ENCODE measurements at places on chromosomes 12 and 14.

- DNase-seq: no peak
Measured at GRCh38 chr14:92706386-92706785, 42.0 kb downstream of the LGMN start.

DNA sequence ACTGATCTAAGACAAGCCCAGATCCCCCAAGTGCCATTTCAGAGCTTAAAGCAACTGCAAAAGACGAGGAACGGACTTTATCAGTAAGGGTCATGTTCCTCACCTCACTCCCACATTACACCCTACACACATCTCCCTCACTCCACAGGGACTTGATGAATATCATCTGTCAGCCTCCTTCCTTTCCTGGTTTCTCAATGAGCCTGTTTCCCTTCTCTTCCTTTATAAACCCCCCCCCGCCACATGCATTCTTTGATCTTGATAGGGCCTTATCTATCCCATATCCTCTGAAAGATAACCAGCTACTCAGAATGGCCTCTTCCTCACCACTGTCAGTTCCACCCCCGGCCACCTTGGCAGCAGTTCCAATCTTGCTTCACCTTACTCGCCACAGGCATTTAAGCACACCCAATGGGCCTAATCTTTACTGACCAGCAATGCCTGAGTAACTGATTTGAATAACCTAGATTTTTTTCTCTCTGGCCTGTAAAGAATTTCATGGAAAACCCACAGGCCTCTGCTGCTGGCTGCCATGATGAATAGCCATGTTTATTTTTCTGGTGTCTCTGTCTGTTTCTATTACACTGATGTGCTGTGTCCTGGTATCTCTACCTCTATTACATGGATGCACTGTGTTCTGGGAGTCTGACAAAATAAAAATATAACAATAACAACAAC, 138.7 kb downstream of the PHLDA1 start:
- no peak for DNase-seq

DNA sequence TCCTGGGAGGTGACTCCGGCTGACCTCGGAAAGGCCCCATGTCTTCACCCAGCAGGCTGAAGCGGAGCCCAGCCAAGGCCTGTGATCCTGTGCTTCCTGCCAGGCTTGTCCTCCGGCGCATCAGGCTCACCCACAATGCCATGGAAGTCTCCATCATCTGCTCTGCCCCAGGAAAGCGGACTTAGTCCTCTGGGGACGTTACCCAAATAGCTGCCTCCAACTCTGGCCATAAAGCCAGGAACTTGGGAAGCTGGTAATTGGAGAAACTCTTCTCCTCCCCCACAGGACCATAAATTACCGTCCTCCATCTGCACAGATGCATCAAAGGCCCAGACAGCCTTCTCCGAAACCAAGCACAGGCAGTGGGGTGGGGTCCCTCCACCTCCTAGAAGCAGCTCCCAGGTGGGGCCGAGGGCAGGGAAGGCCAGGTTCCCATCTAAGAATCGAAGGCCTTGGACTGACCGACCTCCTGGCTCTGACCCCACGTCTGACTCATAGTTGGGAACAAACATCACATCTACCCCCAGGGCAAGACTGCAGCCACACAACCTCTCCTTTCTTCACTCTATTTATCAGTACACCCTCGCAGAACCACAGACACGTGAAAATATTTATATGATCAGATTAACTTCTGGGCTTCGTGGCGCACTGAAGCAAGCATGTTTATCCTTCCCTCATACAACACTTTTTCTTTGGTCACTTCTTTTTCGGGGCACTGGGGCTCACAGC, 56.4 kb downstream of the PITPNM2 start:
- DNase-seq: no peak

DNA sequence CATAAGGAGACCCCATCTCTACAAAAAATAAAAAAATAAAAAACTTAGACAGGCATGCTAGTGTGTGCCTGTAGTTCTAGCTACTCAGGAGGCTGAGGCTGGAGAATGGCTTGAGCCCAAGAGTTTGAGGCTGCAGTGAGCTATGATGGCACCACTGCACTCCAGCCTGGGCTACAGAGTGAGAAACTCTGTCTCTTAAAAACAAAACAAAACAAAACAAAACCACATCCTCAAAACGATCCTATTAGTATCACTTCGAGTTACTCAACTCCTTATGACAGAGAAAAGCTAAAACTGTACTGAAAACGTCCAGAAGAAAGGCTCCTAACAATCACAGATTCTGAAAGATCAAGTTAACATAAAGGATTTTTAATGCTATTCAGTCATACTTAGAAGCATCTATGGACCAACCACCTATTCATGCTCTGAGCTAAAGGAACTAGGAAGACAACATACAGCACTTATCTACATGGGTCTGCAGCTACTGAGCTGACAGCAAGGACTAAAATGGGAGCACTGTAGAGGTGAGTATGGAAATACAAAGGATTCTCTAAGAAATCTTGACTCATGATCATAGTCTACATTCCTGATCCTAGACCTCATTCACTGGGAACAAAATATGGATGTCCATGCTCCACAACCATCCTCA, 75.3 kb upstream of the DUSP6 start:
- no peak for DNase-seq

- no peak for DNase-seq
Measured at GRCh38 chr12:22982635-22983034, 357.7 kb downstream of the ETNK1 start.

GRCh38 chr12:14803830-14804160, 325 bp downstream of the C12orf60 start:
- no peak for DNase-seq

DNA sequence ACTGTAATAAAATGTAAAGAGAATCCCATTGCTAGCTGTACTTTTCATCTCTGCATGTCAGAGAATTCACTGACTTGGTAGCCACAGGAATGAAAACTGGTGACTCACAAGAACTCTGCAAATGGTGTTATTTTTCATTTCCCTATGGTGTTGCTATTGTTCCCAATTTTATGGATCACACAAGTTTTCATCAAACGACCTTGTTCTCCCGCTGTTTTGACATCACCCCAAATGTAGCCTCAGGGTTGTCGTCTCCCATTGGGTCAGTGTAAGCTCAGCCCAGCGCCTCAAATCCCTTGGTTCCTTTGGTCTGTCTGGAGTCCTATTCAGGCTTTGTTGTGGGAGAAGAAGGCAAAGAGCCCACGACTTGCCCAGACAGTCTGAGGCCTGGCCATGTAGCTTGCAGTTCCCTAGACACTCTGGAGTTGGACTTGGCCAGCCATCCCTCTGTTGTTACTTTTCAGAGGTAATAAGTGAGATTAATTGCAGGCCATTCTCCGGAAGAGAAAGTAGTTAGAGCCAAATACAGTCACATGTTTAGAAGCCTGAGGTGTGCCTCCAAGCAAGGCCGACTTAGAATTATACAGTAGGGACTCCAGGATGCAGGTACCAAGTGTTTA, 159.2 kb downstream of the TGFB3 start:
- no peak for DNase-seq

- no peak for DNase-seq
Measured at GRCh38 chr12:56676851-56677580, 11.1 kb downstream of the PTGES3 start.

GRCh38 chr12:6980740-6981139, 10.0 kb downstream of the EMG1 start:
- DNase-seq: no peak

DNA sequence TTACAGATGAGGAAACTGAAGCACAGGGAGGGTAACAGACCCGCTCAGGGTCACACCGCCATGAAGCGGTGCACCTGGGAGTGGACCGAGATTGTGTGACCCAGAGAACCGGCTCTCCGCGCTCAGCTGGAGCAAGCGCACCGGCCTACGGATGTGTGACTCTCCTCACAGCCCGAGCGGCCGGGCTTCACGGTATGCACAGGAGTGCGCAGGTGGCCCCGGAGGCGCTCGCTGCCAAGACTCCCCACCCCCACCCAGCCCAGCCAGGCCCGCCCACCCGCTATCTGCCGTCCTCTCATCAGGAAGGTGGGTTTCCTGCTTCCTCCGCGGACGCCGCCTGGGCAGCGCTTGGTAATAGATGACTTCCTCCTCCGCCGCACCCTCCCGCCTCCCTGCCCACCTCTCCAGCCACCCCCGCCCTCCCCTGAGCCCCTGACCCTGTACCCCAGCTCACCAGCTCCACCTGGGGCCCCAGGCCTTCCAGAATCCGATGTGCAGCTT, 110.7 kb downstream of the NCOR2 start:
- DNase-seq: no peak

DNA sequence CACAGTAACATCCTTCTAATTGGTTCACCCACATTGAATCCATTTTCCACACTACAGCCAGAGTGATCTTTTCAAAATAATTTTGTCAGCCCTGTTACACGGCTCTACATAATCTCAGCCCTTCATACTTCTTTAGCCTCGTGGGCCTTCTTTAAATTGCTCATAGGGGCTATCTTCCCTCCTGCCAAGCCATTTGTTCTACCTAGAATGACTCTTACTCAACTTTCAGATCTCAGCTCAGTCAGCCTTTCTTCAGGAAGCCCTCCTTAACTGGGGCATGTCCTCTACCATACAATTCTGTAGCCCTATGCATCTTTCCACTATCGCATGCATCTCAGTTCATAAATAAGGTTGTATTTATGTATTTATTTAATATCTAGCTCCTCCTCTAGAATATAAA, 39.7 kb downstream of the CEP128 start:
- DNase-seq: no peak

DNA sequence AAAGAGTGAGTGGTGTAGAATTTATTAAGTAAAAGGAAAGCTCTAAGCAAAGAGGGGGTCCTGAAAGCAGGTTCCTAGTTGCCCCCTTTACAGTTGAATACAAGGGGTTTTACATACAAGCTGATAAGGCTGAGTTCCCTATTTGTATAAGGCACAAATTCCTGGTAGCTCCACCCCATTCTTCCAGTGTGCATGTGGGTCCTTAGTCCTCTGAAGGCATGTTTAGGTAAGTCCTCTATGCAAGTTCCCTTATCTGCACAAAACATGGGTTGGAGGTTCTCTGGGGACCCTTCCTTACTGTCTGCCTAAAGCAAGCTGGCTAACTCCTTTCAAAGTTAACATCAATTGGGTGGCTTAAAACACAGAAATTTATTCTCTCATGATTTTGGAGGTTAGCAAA, 2.9 kb upstream of the FAR2 start:
- DNase-seq: no peak

- DNase-seq: no peak
Measured at GRCh38 chr12:3950714-3951320, 77.6 kb upstream of the PARP11 start.

DNA sequence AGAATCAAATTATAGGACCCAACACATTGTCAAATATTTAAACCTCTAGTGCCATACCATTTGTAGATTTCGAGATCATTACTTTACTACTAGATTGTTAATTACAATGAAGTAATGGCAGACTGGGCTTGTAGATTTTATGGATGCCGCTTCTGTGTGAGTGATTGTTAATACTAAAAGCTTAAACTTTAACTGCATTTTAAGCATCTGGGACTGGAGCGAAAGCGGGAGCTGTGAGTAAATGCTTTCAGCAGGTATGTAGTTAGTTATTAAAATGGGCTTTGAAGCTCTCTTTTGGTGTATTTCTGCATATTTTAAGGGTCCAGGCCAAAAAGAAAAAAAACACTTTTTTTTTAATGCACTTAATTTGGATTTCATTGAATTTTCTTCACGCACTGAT, 519.3 kb downstream of the MED13L start:
- no peak for DNase-seq

All from substantia nigra (tissue), 51 donors.